ENCODE measurements at places on chromosomes 3 and 15. TPM values are rescaled to one million over a fixed set of nuclear protein-coding genes. Genes with fewer than 3 reads are reported as not detected.
A peak's percentile ranks its signal among the peaks of the same experiment; 100 is the strongest.

IP6K1 gene
- 46.7 TPM for total RNA-seq

DNA sequence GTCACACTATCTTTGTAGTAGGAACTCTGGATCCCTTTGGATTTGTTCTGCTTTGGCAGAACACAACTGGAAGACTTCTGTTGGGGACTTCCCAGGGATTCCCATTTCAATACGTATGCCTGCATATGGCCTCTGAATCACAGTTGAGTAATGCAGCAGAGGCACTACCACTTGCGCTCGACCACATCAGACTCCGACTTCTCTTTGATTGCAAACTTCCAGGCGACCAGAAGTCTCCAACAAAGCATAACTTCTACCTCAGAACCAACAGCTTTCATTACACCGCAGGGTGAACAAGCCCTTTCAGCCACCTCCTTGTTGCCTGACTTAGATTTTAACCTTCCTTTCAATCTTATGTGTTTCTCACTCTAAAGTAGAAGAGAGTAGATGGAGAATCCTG, 924.4 kb downstream of the IGSF11 start:
- no peak for DNase-seq

SAXO2 gene
- 0.11 TPM for total RNA-seq

GRCh38 chr3:53154881-53155285, 6.1 kb upstream of the PRKCD start:
- no peak for DNase-seq

DNA sequence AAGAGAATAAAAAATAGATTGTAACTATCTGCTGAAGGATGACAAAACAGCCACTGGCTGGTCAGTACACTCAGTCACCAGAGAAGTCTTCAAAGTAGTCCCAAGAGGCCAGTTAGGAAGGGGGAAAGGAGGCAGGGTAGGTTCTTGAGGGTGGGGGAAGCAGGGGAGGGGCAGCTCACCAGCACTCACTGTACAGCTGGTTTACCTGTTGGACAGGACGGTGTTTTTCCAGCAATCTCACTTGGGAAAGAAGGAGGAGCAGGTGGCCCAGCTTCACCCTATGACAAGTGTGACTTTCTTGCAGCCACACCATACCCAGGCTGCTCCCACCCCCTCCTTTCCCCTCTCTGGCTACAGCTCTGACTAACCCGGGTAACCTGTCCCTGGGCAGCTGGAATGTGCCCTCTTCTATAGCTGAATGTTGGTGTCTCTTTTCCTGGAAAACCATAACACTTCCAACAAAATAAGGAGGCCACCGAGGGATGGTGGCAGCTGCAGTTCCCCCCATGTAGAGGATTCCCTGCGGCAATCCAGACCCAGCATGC, 203.4 kb upstream of the NSMCE3 start:
- no peak for DNase-seq

CLDN18 gene
- not detected for total RNA-seq

PLXNB1 gene
- total RNA-seq: 9.3 TPM

- DNase-seq: no peak
Observed at GRCh38 chr15:99385865-99386264, 134.6 kb downstream of the LRRC28 start.

LSMEM2 gene
- total RNA-seq: not detected

- peak; percentile 50 for DNase-seq
Observed at GRCh38 chr3:183734750-183735494, 37.3 kb downstream of the YEATS2 start.

- no peak for DNase-seq
Observed at GRCh38 chr15:56184516-56184915, 59.2 kb downstream of the RFX7 start.

DNA sequence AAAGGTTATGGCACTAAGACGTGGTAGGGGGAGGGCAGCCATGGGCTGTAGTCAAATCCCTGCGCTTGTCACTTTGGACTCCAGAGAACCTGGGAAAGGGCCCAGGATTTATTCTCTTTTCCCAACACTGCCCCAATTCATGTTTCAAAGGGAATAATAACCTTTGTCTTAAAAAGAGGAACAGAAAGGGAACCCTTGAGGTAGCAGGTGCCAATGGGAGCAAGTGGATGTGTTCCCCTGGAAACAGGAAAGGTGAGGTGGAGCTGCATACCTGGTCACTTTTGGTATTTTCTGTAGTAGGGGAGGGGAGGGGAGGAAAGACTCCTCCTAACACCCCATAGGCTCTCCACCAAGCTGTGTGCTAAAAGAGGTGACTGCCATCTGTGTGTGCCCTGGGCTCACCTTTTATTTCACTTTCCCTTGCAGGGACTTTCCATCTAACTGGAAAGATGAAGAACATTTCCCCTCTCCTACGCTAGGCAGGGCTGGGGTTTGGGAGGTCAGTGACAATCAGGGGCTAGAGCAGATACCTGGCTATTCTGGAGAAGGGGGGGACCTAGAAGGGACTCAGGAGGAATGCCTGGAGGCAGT, 6.1 kb upstream of the CHST14 start:
- no peak for DNase-seq

Data from pulmonary artery endothelial cell (primary cell).